ENCODE measurements at places on chromosomes 16 and 17.

GRCh38 chr17:9647014-9647413, 1.7 kb downstream of the USP43 start:
- no peak for DNase-seq

- DNase-seq, result no peak
Measured at GRCh38 chr17:27670791-27671590, 40.0 kb downstream of the LGALS9 start.

- DNase-seq, result no peak
Measured at GRCh38 chr17:46732160-46732559, 86.3 kb downstream of the WNT3 start.

DNA sequence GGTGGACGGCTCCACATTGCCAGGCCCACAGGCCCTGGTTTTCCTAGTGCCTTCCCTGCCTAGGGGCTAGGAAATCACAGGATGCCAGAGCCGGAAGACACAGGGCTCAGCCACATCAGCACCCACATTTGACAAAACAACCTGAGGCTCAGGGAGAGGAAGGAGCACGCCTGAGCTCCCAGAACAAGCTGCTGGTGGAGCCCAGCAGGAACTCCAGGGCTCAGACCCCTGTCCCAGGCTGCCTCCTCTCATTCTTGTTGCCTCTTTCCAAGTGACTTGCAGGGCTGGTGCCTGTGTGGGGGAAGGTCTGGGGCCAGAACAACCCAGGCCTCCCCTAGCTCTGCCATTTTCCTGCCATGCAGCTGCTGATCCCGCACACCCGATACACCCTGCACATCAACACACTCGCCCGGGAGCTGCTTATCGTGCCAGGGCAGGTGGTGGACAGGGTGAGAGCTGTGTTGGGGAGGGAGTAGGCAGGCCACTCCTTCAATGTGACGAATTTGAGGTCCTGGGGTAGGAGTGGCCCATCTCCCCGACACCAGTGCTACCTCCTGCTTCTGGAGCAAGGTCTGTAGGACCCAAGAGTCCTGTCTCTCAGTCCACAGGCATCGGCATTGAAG, 7.6 kb downstream of the ALOX15B start:
- DNase-seq, result no peak

- no peak for DNase-seq
Measured at GRCh38 chr17:56119191-56119590, 34.1 kb upstream of the ANKFN1 start.

DNA sequence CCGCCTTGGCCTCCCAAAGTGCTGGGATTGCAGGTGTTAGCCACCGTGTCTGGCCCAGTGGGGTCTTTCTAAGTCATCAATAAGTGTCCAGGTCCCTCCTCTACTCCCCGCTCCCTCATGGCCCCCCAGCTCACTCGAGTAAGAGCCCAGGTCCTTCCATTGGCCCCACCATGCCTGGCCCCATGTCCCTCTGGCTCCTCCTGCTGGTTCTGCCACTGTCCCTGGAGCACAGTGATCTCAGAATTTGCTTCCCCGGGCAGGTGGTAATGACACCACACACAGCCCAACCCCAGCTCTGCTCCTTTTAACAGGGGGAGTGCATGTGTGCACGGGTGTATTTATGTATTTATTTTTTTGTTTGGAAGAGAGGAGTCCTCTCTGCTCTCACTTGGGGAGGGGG, 19.6 kb downstream of the MGAT5B start:
- no peak for DNase-seq

GRCh38 chr16:559411-560203, 587 bp upstream of the PRR35 start:
- DNase-seq, result no peak

DNA sequence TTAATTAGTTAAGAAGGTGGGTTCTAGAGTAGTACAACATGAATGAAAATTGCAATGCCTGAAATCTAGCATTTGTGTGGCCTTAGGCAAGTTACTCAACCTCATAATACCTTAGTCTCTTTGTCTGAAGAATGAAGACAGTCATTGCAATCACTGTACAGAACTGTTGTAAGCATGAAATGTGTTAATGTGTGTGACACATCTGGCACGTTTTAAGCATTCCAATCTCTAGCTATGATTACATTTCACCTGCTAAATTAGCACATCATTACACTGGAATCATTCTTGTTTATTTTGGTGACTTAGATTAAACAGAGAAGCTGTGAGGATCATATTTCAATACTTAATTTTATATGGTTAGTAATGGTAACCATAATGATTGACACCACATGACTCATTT, 629.7 kb upstream of the KIF2B start:
- DNase-seq, result no peak

DNA sequence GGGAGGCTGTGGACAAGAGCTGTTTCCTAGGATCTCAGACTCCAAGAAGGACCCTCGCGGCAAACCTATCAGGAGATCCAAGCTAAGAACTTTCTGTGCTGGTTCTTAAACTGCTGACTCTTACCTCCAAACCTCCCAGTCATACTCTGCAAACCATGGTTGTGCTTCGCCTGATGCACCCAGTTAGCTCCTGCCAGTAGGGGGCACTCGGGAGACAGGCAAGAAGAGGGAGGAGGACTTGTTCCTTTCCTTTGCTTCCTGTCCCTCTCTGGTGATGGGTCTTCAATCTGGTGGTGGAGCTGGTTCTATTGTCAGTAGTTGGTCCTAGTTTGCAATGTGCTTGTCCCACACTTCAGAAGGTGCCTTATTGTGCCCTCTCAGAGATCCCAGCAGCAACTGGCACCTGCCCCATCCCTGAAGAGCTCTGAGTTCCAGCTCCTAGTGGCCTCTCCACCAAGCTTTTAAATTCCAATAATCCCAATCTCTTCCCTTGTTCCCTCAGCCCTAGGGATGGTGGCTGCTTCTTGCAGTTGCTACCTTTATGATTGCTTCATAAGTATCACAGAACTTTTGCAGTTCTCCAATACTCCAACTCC, 113.5 kb upstream of the RPL38 start:
- peak; percentile 69 for DNase-seq

- DNase-seq, result no peak
Measured at GRCh38 chr16:85239239-85239638, 127.0 kb upstream of the CIBAR2 start.

DNA sequence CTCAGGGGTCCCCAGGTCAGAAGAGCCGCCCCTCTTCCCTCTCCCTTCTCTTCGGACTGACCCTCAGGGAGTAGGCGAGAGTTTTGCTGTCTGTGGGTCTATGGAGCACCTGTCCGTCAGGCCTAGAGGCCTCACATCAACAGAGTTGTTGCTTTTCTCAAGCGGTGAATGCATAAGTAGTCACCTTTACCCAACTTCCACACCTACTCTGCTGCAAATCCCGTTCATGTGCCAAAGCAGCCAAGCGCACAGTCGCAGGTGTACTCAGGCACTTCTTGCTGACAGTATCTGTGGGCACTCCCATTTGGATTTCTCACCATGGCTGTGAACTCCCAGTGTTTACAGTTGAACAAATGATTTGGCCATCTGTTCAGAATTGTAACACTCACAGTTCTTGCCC, 4.0 kb upstream of the FA2H start:
- DNase-seq, result peak; percentile 76

DNA sequence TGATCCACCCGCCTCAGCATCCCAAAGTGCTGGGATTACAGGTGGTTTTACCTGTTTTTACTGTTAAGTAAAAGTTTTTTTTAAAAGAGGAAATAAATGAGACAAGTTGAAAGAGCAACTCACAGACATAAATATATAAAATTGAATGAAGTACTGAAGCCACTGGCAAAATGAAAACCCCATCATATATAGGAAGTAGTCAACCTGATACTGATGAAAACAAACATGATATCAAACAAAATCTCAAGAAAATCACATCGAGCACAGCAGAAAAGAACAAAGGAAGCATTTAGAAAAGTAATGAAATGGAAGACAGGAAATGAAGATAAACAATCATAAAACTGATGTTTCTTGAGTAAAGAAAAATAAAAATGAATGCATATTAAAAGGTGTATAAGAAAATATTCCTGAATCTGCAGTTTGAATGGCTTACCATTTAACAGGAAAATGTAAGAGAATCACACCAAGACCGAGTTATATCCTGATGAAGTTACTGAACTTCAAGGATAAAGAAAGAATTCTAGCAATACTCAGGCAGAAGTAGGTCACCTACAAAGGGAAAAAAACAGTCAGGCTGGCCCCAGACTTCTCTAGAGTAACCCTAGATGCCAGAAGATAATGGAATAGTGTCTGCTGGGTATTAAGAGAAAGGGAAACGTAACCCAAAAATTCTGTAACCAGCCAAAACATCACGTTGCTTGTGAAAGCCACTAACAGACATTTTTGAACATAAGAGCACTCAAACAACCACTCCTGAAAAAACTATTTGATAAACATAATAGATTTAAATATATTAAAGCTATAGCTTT, 31.5 kb downstream of the UBE2G1 start:
- no peak for DNase-seq

- no peak for DNase-seq
Measured at GRCh38 chr16:75750528-75750927, 24.2 kb upstream of the CPHXL start.

GRCh38 chr16:56636616-56637413, 1.7 kb upstream of the MT1A start:
- no peak for DNase-seq

GRCh38 chr16:23107936-23108335, 41.3 kb downstream of the USP31 start:
- DNase-seq, result no peak

- DNase-seq, result peak; percentile 52
Measured at GRCh38 chr17:1294157-1294717, 14.8 kb downstream of the TRARG1 start.

GRCh38 chr17:35345926-35346771, 27.3 kb downstream of the SLFN11 start:
- DNase-seq, result peak; percentile 54

- no peak for DNase-seq
Measured at GRCh38 chr17:79211061-79211770, 136.6 kb downstream of the ENGASE start.

GRCh38 chr17:7707446-7707845, 2.4 kb downstream of the EFNB3 start:
- DNase-seq, result no peak

DNA sequence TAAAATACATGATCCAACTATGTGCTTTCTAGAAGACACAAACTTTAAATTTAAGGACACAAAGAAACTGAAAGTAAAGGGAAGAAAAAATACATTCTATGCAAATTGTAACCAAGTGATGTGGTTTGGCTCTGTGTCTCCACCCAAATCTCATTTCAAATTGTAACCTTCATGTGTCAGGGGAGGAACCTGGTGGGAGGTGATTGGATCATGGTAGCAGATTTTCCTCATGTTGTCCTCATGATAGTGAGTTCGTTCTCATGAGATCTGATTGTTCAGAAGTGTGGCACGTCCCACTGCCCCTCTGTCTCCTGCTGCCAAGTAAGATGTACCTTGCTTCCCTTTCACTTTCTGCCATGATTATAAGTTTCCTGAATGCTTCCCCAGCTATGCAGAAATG, 15.0 kb downstream of the OR1A1 start:
- DNase-seq, result no peak

DNA sequence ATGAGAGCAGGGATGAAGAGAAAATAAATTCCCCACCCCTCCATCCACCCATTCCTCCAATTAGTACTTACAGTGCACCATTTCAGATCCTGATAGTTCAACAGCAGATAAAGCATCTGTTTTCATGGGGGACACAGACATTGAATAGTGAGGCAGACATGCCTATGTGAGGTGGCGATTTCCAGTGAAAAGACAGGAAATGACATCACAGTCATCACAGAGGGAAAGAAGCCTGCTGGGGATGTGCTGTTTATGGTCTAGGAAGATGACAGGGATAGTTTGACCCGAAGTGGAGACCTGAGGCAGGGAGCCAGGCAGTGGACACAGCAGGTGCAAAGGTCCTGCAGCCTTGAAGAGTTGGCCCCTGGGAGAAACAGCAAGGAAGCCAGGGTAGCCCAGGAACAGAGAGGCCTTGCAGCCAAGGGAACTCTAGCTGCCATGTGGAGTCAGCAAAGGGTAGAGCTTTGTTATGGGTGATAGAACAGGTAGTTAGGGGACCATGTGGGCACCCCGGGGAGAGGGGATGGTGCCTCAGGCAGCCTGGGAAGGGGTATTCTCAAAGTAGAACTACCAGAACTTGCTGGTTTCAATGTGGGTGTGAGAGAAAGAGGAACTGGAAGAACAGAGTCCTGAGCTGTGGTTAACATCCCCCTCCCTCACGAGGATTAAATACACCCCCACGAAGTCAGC, 256.6 kb downstream of the CPPED1 start:
- no peak for DNase-seq

DNA sequence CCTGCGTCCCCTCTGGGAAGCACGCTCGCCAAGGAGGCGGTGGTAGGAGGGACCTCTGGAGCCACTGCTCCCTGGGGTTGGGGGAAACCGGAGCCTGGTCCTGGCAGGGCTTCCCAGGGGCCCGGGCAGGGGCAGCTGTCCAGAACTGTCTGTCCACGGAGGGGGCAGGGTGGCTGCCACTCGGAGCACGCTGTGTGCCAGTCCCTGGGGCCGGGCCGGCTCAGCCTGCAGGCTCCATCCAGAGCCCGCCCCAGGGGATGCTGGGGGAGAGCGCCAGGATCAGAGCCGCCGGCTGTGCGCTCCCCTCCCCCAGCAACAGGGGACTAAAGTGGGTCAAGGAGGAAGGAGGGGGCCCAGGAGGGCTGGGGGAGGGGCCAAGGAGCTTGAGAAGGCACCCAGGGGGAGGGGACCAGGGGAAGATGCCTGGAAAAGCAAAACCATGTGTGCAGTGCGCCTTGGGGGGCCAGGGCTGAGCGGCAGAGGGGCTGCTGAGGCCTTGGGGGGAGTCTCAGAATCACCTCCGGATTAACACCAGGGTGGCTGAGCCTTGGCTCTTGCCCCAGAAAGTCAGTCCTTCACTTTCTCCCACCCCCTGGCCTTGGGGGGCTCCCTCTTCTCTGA, 21.3 kb downstream of the ZNF423 start:
- peak; percentile 25 for DNase-seq

- DNase-seq, result no peak
Measured at GRCh38 chr17:19337712-19338023, 24.9 kb downstream of the B9D1 start.

GRCh38 chr16:4682616-4683254, 10.6 kb upstream of the NUDT16L1 start:
- no peak for DNase-seq
